Parietal lobe (tissue), 2 donors: ENCODE measurements at places on chromosomes 6 and 20. TPM values are rescaled to one million over a fixed set of nuclear protein-coding genes. Genes with fewer than 3 reads are reported as not detected.

STMN3 gene
- total RNA-seq, result 107 TPM

LKAAEAR1 gene
- 0.63 TPM for total RNA-seq

TGIF2 gene
- total RNA-seq, result 8.8 TPM

OTOR gene
- total RNA-seq, result 1.9 TPM

SDCBP2 gene
- 2.8 TPM for total RNA-seq

EPPIN gene
- not detected for total RNA-seq

PIGU gene
- total RNA-seq, result 30.0 TPM

PACRG gene
- total RNA-seq, result 8.5 TPM

GABRR1 gene
- total RNA-seq, result not detected

RFX6 gene
- not detected for total RNA-seq

ARMC2 gene
- total RNA-seq, result 17.2 TPM

CABLES2 gene
- total RNA-seq, result 7.2 TPM

GLP1R gene
- total RNA-seq, result not detected

OGFR gene
- 26.9 TPM for total RNA-seq

ASF1A gene
- total RNA-seq, result 31.9 TPM

IL17F gene
- not detected for total RNA-seq

LAMA2 gene
- 7.2 TPM for total RNA-seq

C2 gene
- 3.1 TPM for total RNA-seq

POU3F2 gene
- total RNA-seq, result 162 TPM

ECT2L gene
- 0.31 TPM for total RNA-seq

AIF1 gene
- 3.4 TPM for total RNA-seq

TMEM14C gene
- total RNA-seq, result 36.6 TPM

GJA10 gene
- total RNA-seq, result not detected

OVOL2 gene
- 0.94 TPM for total RNA-seq

TRERF1 gene
- total RNA-seq, result 7.5 TPM

HS3ST5 gene
- 9.1 TPM for total RNA-seq

NCOA5 gene
- total RNA-seq, result 28.2 TPM

DACT2 gene
- 1.3 TPM for total RNA-seq

ANGPT4 gene
- total RNA-seq, result not detected

BMP6 gene
- total RNA-seq, result 3.4 TPM

ARMC12 gene
- 0.31 TPM for total RNA-seq

KCNK16 gene
- not detected for total RNA-seq

SLC44A4 gene
- not detected for total RNA-seq

CBLN4 gene
- total RNA-seq, result 2.8 TPM

CST5 gene
- total RNA-seq, result not detected

C6orf141 gene
- total RNA-seq, result 1.3 TPM

PSORS1C2 gene
- total RNA-seq, result not detected

CRISP2 gene
- 0.31 TPM for total RNA-seq

CCHCR1 gene
- 14.1 TPM for total RNA-seq

CCN6 gene
- total RNA-seq, result not detected

FAM83C gene
- not detected for total RNA-seq

BIRC7 gene
- total RNA-seq, result not detected

GTPBP2 gene
- 65.7 TPM for total RNA-seq

NOX3 gene
- total RNA-seq, result not detected

METTL24 gene
- 1.6 TPM for total RNA-seq

ARMH2 gene
- total RNA-seq, result not detected

MAK gene
- total RNA-seq, result 0.31 TPM

LY6G5C gene
- total RNA-seq, result 5.6 TPM

TFAP2C gene
- total RNA-seq, result 6.9 TPM

AFG1L gene
- total RNA-seq, result 9.4 TPM

CCN2 gene
- total RNA-seq, result 5.6 TPM

OXT gene
- not detected for total RNA-seq

LAMP5 gene
- total RNA-seq, result 4.1 TPM

SLCO4A1 gene
- total RNA-seq, result 2.5 TPM

LST1 gene
- not detected for total RNA-seq

ZFP64 gene
- 16.9 TPM for total RNA-seq

LPIN3 gene
- total RNA-seq, result 0.63 TPM
